Tongue (tissue), 3 donors: ENCODE measurements at places on chromosomes 2 and 18. TPM values are rescaled to one million over a fixed set of nuclear protein-coding genes. Genes with fewer than 3 reads are reported as not detected.

Gene NAB1
- 109 TPM for total RNA-seq

Gene POTEJ
- total RNA-seq = not detected

Gene CCL20
- not detected for total RNA-seq

Gene SERPINB5
- total RNA-seq = 25.3 TPM

Gene DYNAP
- not detected for total RNA-seq

Gene FBXO15
- 0.21 TPM for total RNA-seq

Gene CCDC148
- 2.1 TPM for total RNA-seq

Gene CRYGA
- not detected for total RNA-seq

Gene RAX
- not detected for total RNA-seq

Gene SERPINB11
- 1.0 TPM for total RNA-seq

Gene WDR35
- 14.0 TPM for total RNA-seq

Gene VWC2L
- total RNA-seq = not detected

DNA sequence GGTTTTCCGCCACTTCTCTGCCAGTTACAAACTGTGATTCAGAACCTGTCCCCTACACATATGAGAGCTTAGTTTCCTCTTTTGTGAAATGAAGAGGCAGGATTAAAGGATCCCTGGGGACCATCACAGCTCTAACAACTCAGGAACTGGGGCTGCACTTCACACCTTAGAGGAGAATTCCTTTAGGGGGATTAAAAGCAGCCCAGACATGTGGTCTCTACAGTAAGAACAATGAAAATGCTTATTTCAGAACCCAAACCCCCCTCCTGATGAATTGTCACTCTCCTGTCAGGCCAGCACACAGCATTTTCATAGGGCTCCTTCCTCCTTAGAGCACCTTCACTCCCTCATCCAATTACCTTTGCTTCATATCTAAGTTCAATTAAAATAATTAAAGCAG lies 101.5 kb upstream of the NEDD4L start:
- no peak for DNase-seq

DNA sequence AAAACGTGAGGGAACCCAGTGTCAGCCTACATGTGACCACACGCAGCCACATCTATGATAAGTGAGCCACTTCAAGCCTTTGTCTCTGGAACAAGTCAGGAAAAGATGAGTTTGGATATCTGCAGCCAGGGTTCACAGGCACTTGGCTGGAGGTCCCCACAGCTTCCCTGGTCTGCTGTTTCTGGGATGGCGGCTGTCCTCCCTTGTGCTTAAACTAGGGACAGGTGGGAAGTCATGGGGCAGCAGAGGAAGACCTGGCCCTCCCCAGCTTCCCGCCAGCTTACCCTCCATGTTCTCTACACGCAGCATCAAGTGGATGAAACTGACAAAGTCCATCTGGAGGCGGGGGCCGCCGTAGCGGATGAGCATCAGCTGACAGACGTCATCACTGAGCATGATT lies 38.5 kb upstream of the GALNT14 start:
- DNase-seq = no peak

DNA sequence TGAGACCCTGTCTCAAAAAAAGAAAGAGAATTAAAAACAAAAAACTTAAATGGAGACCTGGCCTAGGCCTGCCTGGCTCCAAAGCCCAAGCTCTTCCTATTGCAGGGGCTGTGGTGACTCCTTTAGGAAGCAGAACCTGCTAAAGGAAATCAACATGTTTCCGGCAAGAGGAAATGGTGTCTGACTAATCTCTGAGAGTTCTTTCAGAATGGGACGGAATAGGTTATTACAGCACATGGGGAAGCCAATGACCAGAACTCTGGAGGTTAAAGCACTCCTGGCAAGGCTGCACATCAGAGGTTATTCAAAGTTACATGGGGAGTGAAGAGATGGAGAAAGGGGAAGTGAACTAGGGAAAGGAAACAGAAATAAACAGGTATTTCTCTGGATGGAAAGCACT lies 21.4 kb downstream of the KIF3C start:
- no peak for DNase-seq

DNA sequence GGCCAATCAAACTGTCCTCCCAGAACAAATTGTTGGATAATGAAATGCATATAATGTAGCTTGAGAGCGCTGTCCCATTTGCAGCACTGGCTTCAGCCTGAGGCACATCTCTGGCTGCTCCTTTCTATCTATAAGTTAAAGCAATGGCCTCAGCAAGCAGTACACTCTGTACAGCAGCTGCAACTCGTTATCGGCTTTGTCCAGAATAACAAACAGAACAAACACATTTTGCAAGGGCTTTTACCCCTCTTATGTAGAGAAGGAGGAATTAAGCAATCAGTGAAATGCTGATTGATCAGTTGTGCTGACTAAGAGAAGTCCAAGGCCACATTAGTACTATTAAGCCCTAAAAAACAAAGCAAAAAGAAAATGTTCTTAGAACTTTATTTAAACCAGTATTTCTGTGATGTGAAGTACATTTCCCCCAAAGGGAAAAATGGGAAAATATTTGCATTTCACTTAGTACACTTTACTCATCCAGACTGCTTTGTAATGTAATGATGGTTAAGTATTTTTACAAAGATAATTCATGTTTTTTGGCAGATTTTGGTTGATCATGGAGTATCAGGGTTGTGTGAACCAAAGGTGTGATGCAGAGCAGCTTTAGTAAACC lies 15.0 kb upstream of the CPS1 start:
- DNase-seq = peak; percentile 30

DNA sequence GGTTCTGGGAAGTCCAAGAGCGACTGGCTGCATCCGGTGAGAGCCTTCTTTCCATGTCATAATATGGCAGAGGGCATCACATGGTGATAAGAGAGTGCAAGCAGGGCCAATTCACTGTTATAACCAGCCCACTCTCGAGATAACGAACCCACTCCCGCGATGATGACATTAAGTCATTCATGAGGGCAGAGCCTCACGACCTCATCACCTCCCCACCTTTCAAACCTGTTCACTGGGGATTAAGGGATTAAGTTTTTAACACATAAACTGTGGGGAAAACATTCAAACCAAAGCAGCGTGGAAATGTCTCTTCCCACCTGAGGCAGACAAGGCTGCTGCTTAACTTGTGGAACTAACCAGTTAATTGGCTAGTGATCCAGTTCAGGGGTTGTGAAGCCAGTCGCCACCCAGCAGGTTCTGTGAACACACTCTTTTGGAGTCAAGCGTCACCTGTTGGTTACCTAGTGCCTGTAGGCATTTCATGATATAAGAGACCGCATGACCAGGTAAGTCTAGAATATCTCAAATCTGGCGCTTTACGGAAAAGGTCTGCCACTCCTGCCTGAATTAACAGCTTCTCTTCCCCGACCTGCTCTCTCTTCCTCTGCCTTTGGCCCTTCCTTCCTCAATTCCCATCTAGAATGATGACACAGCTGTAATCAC lies 54.3 kb downstream of the EDAR start:
- DNase-seq = no peak

- DNase-seq = no peak
Observed at GRCh38 chr18:27674411-27674810, 489.3 kb upstream of the CHST9 start.

GRCh38 chr2:123912171-123912570 lies 112.9 kb upstream of the CNTNAP5 start:
- DNase-seq = no peak

GRCh38 chr2:15729709-15730544 lies 138.3 kb downstream of the DDX1 start:
- no peak for DNase-seq

GRCh38 chr2:205901491-205901890 lies 184.5 kb downstream of the INO80D start:
- no peak for DNase-seq

- no peak for DNase-seq
Observed at GRCh38 chr18:40631319-40631718, 1323.7 kb upstream of the PIK3C3 start.

- no peak for DNase-seq
Observed at GRCh38 chr2:213934560-213934959, 476.3 kb upstream of the VWC2L start.

DNA sequence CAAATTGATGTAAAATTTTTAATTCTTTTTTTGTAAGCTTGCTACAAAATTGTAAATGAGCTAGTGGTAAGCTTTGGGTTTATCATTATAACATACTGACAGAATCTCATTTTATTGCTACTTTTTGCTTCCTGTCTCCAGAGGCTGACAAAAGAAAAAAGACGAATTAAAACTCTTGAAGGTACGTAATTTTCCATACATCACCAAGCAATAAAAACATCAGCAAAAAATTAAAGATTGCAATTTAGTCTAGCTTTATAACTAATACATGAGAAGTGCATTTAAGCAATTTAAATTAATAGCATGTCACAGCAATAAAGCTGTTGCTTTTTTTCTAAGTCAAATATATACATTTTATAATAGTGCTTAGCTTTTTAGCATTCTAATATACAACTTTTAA lies 94.6 kb upstream of the SNTG2 start:
- DNase-seq = no peak

DNA sequence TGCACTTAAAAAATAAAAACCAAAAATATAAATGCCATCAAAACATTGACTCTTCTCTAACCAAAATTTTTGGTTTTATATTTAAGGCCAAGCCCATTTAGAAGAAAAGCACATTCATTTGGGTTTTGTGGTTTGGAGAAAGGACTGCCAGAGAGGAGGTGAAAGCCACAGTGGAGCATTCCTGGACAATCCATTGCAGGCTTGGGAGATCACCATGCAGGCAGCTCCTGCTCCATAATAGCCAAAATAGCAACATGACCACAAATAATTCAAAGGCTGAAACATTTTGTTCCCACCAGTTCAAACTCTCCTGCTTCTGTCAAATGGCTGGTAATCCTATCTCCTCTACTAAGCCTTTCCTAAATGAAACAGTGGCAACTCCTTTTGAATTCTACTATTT lies 73.5 kb downstream of the GALNT3 start:
- no peak for DNase-seq

DNA sequence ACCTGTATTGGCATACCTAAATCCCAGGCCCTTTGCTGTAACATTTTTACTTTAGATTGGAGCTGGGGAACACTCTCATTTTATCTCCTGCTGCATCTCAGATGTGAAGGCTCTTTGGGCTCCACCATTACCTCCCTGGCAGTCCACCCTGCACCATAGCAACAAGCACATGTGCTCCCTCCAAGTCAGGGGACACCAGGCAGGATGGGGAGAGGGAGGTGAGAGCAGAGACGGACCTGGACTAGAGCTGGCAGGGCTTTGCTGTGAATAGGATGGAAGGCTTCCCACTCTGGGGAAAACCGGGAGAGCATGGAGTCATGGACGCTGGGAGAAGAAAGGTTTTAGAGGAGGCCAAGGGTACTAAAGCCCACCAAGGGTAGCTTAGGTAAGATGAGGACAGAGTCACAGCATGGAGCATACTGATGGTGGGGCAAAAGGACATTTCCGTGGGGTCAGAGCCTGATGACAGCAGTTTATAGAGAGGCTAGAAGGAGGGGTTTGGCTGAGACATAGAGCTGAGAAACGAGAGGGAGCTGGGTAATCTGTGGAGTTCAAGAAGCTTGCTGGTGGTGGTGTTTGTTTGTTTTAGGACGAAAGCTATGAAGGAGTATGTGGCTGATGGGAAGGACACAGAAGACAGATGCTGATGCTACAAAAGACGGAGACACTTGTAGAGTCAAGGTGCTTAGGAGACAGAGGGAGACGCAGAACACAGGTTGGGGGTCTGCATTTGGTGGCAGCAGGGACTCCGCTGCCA lies 134.8 kb downstream of the COL6A3 start:
- no peak for DNase-seq

- DNase-seq = no peak
Observed at GRCh38 chr2:44745922-44746766, 195.4 kb upstream of the SIX3 start.

DNA sequence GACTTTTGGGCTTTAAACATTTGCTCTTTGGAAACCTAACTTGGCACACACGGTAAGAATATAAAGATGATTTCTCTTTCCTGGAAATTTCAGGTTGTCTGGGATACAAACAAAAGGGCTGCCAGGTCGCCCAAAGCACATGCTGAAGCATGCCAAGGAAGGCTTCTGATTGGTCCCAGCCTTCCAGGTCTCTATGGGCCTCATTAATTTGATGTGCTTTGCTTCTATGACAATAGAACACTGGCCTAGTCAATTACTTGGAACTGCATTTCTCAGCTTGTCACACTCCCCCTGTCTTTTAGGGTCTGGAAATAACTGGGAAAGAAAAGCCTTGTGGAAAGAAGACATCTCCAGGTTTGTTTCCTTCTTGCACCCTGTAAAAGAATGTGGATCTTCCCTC lies 228.9 kb downstream of the ADCYAP1 start:
- DNase-seq = peak; percentile 2

DNA sequence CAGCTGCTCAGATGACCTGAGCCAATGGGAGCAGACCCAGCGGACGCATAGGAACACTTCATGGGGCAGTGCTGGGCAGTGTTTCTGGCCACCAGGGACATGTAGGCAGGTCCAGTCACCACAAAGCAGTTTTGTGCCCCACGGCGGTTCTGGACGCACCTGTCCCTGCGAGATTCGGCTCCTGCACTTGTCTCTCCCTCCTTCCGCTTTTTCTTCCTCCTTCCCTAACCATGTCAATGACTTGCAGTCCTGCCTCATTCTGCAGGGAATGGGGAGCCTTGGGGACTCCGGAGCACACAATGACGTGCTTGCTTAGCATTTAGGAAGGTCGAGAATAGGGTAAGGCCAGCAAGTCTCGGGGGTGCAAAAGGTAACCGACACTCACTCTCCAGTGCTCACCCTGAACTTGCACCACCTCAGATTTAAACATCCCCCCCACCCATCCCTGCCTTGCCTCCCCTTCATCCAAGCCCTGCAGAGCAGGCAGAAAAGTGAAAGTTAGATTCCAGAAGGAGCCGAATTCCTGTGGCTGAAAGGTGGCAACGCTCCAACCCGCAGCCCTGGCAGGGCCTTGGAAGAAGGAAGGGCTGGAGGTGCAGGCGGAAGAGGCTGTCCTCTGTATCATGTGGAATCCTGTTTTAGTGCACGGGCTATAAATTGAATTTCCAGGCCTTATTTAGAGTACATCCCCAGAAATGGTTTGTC lies 40.5 kb upstream of the ATG16L1 start:
- DNase-seq = peak; percentile 79

DNA sequence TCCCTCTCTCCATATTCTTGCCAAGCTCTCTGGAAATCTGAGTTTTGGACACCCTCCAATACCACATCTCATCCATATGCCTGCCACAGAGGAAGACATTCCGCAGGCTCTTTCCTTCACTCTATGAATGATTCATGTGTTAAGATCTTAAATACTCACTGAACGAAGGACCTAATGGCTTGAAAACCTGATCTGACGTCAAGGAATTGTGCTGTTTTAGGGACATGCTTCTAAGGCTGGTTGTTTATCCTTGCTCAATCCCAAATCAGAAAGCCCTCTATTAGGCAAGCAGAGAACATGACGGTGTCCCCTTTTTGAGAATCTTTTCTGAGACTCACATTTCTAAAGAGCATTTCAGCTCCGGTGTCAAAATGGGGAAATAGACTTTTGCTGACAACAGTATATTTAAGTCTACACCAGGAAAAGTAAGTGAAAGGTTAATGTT lies 83.7 kb upstream of the GALNT5 start:
- peak; percentile 86 for DNase-seq

DNA sequence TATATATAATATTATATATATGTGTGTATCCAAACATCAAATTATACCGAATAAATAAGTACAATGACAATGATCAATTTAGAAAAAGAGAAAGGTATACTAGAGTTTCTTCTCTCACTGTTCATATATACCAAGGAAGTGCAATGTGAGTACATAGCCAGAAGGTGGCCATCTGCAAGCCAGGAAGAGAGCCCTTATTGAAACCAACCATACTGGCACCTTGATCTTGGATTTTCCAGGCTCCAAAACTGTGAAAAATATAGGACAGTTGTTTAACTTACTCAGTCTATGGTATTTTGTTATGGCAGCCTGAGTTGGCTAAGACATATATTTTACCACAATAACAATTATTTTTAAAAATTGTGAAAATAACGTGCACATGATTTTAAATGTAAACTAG lies 1490.2 kb upstream of the SLC39A10 start:
- DNase-seq = peak; percentile 18

- DNase-seq = no peak
Observed at GRCh38 chr18:47772374-47773248, 157.8 kb downstream of the SMAD2 start.
